NCI-H1105 treated with DMSO at 0.1 percent for 48 hours (cell line): ENCODE measurements at places on chromosomes 6 and 20.

GRCh38 chr20:270517-270916, 13.0 kb downstream of the DEFB132 start:
- no peak for DNase-seq

- no peak for DNase-seq
These were observed 7.1 kb upstream of the TSPYL1 start for GRCh38 chr6:116286773-116287358.

- no peak for DNase-seq
These were observed 280.6 kb downstream of the FARS2 start for GRCh38 chr6:5541751-5542432.

DNA sequence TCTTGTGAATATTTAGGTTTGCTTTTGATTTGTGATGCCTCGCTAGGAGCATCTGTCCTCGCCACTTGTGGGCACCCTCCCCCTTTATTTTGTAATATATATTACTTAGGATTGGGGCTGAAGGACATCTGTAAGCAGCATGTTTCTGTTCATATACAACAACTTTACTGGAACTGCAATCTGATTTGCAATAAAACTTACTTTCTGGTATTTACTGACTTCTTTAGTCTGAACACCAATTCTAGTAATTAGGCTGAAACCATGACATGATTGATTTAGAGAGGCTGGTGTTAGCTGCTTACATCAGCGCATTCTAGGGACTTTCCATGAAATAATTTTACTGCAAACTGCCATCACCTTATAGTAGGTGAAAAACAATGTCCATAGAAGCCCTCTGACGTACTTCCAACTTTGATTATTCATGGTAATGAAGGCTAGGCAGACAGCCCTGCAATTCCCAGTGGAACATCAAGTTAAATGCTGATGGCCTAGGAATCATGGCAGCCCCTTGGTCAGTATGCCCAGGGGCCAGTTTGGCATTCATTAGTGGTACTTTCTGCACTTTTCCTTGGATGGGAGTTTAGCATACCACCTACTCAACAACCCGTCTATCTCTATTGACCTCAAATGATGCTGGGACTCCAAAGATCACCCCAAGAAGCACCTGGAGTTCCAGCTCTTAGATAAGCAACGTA, 132.9 kb upstream of the MCHR2 start:
- no peak for DNase-seq

- DNase-seq = peak; percentile 78
These were observed 92.0 kb downstream of the OLIG3 start for GRCh38 chr6:137402143-137402680.

- DNase-seq = no peak
These were observed 195.6 kb downstream of the GRM1 start for GRCh38 chr6:146224449-146224848.

DNA sequence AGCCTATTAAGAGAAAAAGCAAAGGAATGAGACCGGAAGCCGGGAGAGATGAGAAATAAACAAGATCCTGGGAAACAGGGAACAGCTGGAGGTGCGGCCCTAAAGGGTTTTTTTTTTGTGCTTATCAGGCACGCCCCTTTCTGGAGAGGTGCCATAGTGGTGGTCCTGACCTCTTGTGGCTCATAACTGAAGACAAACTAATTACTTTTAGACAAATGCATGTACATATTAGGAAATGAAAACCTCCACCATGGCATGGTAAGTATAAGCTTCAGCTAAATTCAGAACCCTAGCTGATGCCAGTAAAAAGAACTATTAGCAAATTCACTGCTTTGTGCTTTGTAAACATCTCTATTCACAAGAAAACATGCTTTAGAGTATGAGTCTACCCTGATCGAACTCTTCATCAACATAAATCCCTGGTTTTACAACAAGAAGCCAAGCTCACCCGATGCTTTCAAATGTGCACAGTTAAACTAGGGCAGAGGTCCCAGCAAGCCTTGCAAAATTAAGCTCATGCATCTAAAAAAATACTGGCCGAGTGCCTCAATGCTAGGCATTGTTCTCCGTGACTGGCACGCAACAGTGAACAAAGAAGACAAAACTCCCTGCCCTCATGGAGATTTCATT, 96.4 kb upstream of the MRPS10 start:
- no peak for DNase-seq

- no peak for DNase-seq
These were observed 141.0 kb upstream of the NRSN1 start for GRCh38 chr6:23985015-23985414.

GRCh38 chr6:83860782-83861495, 1.4 kb downstream of the CYB5R4 start:
- DNase-seq = no peak

DNA sequence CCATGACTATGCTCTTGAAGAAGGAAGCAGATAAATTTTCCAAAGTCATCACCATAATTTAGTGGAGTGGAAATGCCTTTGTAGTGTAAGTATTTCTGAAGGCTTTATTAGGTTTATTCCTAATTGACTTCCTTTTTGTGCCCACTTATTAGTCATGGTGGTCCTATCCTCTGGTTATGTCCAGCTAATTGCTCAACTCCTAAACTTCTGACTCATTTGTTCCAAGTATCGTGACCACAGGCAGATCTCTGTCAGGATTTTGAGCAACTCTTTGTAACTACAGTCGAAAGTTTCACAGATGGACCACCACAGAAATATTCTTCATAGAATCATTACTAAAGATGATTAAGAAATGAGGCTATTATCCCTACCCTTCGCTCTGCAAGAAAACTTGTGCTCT, 315.6 kb upstream of the PTCHD4 start:
- no peak for DNase-seq
